Activated T-helper 2 cell treated with anti-CD3 and anti-CD28 coated beads, Interferon-gamma antibody, Interleukin-2, Interleukin-4, amounts not matched to agents 10 μg/mL and 5 μg/mL and 100 μg/mL, durations not matched to agents 14 hours and 24 hours and 36 hours (primary cell): ENCODE measurements at places on chromosomes 13 and 19. TPM values are rescaled to one million over a fixed set of nuclear protein-coding genes. Genes with fewer than 3 reads are reported as not detected.

Gene FFAR2
- total RNA-seq: not detected in 2 replicates

Gene PABPC3
- 0.23 and 0.39 TPM in 2 replicates for total RNA-seq

DNA sequence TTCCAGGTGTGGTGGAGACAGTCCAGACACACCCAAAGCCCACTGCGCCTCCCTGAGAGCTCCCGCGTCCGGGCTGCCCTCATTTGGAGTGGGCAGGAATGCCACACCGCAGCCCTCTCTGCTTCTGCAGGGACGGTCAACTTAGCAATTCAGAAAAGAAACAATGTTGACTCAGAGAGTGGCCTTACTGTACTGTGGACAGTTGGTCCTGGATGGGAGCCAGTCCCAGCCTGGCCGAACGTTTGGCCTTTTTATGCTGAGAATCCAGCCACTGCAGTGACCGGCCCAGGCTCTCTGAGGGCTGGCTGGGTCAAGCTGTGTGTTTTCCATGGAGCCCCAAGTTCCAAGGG is 7.2 kb downstream of the GAS6 start:
- no peak for DNase-seq

GRCh38 chr13:41700790-41701310 is 243.5 kb downstream of the RGCC start:
- DNase-seq: no peak

DNA sequence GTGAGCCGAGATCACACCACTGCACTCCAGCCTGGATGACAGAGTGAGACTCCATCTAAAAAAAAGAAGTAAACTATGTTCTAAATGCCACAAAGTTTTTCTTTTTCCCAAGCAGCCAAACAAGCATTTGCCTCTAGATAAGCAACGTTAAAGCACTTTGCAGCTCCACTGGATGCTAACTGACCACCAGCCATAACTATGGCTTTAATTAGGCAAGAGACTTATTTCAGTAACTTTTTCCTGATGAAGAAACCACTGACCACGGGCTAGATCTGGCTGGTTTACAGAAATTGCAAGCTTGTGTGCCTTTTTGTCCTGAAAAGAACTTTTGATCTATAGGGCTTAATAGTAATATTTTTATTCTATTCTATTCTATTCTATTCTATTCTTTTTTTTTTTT is 22.1 kb downstream of the CD70 start:
- DNase-seq: no peak

Gene TJP3
- total RNA-seq: 0.41 and 0.48 TPM in 2 replicates

DNA sequence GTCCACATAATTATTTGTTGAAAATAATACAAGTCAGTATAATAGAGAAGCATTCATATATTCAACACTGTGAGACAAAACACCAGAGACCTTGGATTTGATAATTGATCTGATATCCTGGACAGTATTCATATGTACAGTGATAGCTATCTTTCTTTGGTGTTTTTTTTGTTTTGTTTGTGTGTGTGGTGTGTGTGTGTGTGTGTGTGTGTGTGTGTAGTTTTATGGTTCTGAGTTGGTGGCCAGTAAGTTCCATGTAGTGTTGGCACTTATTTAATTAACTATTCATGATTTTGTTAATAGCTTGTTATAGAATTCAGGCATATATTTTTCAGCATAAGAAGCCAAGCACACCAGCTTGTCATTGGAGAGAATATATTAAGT is 1.6 kb upstream of the ANGPTL6 start:
- DNase-seq: no peak

GRCh38 chr19:15123900-15124299 is 16.7 kb downstream of the SYDE1 start:
- DNase-seq: no peak

DNA sequence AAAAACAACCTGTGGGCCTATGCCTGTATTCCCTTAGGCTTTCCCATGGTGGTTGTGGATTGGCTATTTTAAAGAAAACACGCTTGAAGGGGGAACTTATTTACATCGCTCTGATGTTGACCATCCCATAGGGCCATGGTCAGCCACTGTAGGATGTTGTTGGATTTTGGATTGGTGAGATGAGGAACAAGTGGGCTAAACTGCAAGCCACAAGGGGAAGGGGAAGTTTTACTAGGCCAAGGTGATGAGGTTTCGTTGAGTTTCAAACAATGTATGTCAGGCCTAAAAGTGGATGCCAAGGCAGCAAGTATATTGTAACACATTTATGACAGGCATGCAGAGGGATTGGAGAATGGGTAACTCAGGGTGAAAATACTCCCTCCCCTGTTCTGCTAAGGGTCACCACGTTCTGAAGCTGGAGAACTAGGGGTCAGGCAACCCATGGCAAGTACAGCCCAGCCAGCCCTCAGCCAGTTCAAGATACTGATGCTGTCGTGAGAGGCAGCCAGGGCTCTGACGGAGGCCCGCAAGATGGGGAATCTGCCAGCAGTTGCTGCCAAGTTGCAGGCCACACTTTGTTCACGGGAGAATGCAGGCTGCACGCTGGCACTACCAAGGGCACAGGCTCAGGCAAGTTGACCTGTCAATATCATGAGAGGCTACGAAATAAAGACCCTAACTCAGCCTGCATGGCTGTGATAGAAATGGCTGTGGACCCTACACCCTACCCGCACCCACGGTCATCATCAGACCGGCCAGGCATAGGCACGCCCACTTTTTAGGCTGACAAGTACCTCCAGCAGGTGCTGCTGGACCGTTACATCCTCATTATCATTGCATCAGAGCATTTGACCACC is 11.1 kb downstream of the IRGC start:
- no peak for DNase-seq

DNA sequence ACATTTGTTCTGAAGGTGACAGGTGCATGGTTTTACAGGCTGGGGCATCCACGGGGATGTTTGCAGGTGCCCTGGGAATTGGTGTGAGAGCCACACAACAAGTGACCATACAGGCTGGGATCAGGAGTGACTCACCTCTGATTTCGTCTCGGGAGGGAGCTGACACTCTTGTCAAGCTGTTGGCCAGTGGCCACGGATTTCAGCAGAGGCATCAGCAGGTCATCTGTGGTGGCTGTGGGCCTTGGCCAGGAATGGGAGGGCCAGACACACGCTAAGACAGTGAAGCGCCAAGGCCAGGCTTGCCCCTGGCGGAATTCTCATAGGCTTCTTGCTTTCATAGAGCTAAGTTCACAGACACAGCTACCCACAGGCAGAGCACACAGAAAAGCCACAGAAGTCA is 108.6 kb downstream of the HSPH1 start:
- no peak for DNase-seq

Gene RANBP3
- 98.2 and 105 TPM in 2 replicates for total RNA-seq
